NCI-H460 (cell line): ENCODE measurements at places on chromosomes 5 and 9. TPM values are rescaled to one million over a fixed set of nuclear protein-coding genes. Genes with fewer than 3 reads are reported as not detected.

DNA sequence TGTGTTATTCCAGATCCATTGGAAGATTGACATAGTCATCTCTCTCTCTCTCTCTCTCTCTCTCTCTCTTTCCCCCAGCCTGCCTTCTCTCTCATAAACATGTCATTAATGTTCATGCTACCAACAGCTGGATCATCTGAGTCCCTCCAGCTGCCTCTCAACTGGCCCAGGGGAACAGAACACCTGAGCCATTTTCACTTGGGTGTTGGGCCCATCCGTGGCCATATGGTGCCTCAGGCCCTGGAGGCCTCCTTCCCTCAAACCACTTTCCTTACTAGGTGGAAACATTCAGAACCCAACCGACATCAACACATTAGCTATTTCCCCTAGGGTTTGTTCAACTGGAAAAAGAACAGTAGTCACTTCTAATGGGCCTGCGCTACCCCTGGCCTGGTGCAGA lies 196.2 kb downstream of the FRMD3 start:
- no peak for DNase-seq

DNA sequence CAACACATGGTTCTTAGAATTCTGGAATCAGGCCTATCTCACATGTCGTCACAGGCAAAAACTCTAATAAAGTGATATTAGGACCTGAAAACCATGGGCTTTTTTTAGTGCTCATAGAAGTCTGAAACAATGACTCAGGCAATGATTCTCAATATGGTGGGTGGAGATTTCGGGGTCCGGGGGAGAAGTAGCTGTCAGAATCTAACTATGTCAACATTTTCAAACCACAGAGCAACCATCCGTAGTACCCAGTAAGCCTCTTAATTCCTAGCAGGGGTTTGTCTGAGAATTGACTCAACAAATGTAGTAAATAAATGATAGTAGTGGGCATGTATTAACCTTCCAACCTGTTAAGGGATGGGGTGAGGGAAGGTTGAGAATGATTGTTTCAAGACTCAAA lies 2.6 kb downstream of the AMACR start:
- no peak for DNase-seq

- no peak for DNase-seq
Measured at GRCh38 chr5:10768328-10768899, 7.4 kb upstream of the DAP start.

DNA sequence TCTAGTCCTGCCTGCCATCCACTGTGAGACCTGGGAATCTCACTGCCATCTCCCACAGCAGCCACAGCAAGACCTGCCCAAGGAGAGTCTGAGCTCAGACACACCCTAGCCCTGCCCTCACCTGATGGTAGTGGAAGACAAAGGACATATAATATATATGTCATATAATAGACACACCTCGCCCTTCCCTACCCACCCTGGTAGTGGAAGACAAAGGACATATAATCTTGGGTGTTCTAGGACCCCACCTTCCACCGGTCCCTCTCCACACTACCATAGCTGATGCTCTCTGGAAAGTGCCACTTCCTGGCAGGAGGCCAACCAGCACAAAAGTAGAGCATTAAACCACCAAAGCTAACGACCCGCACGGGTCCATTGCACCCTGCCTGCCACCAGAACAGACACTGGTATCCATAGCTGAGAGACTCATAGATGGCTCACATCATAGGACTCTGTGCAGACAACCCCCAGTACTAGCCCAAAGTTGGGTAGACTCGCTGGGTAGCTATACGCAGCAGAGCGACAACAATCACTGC lies 545.6 kb downstream of the CAAP1 start:
- no peak for DNase-seq

- DNase-seq = no peak
Measured at GRCh38 chr9:90600029-90600428, 42.6 kb downstream of the DIRAS2 start.

DNA sequence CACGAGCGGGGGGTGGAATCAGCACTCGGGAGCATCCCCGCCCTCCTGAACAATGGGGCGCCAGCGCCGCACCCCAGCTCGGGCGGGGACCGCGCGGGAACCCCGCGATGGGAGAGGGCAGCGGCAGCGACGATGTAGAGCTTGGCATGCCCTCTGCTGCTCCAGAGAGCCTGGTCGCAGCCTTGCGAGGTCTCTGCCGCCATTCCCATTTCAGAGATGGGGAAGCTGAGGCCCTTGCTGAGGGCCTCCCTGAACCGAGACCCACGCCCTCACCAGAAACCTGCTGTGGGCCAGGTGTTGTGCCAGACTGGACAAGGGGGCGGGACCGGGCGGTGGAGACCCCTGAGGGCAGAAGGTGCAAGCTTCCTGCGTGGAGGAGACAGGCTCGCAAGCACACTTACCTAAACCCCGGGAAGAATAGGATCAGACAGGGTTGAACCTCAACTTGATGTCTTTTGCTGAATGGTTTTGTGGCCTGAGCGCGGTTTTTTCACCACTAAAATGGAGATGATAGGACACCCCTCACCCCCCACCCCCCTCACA lies 647 bp upstream of the MEGF9 start:
- no peak for DNase-seq

SHC3 gene
- total RNA-seq = 2.0 and 2.4 TPM in 2 replicates

C9 gene
- not detected in 2 replicates for total RNA-seq
